PC-9 (cell line): ENCODE measurements at places on chromosomes 2 and 18. TPM values are rescaled to one million over a fixed set of nuclear protein-coding genes. Genes with fewer than 3 reads are reported as not detected.

STK36 gene
- 47.8 and 52.9 TPM in 2 replicates for total RNA-seq

DNA sequence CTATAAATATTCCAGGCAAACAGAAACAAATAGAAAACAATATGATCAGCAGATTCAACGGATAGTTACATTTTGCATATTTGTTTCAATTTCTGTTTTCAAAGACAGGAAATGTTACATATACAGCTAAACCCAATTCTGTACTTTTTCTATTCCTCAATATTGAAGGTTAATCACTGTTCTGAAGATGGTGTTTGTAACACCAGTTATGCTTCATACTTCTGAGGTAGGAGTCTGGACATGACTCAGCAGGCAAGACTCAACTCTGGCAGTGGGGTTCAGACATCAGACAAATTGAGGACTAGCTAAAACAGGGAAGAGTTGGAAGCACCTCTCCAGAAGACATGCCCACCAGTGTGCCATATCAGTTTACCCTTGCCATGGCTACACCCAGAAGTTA, 16.6 kb downstream of the SERPINB13 start:
- no peak for DNase-seq

GRCh38 chr2:191386938-191387536, 141.8 kb downstream of the MYO1B start:
- DNase-seq = no peak

GRCh38 chr2:186695081-186695756, 1.4 kb downstream of the FAM171B start:
- DNase-seq = no peak

GRCh38 chr18:50080316-50080715, 114.6 kb downstream of the MYO5B start:
- no peak for DNase-seq

DNA sequence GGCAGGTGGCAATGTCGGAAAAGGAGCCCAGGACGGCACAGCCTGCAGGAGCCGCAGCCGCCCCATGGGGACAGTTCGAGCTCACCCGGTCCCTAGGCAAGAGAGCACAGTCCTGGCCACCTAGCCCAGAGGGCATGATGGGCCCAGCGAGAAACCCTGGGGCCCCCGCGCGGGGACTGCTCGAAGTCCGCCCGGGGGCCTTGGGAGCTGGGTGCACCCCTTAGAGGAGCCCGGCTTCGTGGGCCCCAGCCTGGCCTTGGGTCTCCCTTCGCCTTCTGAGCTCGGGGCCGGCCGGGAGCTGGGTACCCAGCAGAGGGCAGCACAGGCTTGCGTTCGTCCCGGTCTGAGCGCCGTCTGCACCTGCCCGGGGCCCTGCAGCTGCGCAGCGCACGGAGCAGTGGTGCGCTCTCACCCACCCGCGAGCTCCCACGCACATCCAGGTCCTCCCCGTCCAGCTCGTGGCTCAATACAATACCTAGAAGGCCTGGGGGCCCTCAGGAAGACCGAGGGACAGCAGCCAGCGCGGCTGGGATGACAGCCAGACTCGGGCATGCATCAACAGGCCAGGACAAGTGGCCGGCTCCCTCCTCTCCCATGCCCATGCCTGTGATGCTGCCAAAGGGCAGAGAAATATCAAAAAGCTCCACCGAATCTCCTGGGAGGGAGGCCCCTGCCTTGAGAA, 96.2 kb upstream of the ZNF532 start:
- no peak for DNase-seq

TXNDC2 gene
- total RNA-seq = 0.11 TPM in 1 of 2 replicates, not detected in the other

GRCh38 chr2:27890146-27890923, at the start of the genes BABAM2 and RBKS:
BABAM2 (plus strand) TSS chr2:27890729; CDS start chr2:27894557, 3,828 bp downstream.
RBKS (minus strand) TSS chr2:27890387; CDS start chr2:27890345, 42 bp downstream.
- DNase-seq = peak; percentile 75
